GM04504 (cell line): ENCODE measurements at places on chromosomes 6 and 20.

DNA sequence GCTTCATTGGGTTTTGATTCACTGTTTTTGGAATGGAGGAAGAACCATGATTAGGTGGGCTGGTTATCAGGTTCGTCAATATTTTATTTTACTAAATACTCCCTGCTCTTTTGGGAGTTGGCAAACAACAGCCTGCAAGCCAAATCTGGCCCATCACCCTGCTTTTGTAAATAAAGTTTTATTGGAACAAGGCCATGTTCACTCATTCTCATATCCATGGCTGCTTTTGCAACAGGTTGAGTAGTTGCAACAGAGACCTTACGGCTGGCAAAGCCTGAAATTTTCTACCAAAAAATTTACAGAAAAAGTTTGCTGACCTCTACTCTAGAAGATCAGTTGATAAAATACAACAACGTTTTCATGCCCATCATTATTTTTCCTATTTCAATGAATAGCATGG is 45.1 kb downstream of the SYTL3 start:
- DNase-seq: no peak

- no peak for DNase-seq
Measured at GRCh38 chr20:62736407-62737071, 27.9 kb downstream of the NTSR1 start.

- no peak for DNase-seq
Measured at GRCh38 chr6:20192625-20193024, 19.6 kb downstream of the MBOAT1 start.

DNA sequence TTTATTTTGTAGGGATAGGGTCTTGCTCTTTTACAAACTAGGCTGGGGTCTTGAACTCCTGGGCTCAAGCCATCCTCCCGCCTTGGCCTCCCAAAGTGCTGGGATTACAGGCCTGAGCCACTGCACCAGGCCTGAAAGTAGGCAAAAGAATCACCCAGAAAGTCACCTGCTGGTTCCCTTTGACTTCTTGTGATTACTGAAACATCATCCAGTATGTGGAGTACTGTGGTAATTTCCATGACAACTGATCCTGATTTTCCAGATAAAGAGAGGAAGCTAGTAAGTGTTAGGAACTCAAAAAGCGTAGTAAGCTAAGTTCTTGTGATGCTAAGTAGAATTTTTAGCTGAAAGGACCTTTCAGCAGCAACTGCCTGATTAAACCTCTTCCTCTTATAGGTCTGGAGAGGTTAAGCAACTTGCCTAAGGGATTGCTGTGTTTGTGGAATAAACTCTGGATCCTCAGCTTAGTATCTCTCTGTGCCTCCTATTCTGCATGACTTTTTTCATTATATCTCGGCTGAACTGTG is 16.8 kb downstream of the RALY start:
- DNase-seq: no peak

- no peak for DNase-seq
Measured at GRCh38 chr6:108275976-108276375, 15.1 kb upstream of the SNX3 start.

DNA sequence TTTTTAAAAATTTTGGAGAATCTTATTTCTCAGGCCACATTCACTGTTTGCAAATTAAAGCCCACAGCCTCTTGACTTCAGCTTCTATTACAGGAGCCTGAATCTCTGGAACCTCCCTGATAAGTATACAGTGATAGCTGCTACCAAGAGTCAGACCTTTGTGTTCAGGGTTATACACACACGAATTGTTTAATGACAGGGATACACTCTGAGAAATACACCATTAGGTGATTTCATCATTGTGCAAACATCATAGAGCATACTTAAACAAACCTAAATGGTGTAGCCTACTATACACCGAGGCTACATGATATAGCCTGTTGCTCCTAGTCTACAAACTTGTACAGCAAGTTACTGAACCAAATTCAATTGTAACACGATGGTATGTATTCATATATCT is 473.9 kb downstream of the PKHD1 start:
- no peak for DNase-seq

DNA sequence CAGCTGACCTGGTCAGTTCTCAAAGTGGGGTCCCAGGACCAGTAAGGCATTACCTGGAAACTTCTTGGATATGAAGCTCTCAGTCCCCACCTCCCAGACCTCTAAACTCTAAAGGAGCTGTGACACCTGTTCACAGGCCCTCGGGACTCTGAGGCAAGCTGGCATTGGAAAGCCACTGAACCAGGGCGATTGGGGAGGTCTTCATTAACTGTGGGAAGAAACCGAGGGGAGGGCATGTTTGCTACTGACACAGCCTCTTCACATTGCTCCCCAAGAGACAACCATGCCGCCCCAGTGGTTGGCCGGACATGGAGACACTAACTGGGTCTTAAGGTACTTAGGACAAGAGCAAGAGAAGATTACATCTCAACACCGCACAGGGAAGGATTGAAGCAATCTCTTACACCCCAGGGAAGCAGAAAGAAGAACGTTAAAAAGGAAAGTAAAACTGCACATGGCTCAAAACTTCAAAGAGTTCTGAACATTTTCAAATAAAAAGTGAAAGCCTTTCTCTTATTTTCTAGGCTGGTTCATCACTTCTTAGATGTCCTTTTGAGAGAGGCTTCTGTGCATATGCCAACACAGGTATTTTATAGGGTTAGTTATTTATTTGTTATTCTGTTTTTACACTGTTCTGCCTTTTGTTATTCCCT is 210.0 kb upstream of the CST7 start:
- no peak for DNase-seq

- DNase-seq: no peak
Measured at GRCh38 chr20:46563170-46563859, 12.9 kb upstream of the OCSTAMP start.

GRCh38 chr20:60467078-60467477 is 508.9 kb downstream of the CDH26 start:
- no peak for DNase-seq

GRCh38 chr6:7252390-7252789 is 60.6 kb downstream of the SSR1 start:
- no peak for DNase-seq

GRCh38 chr6:143167224-143167623 is 106.5 kb downstream of the AIG1 start:
- no peak for DNase-seq

DNA sequence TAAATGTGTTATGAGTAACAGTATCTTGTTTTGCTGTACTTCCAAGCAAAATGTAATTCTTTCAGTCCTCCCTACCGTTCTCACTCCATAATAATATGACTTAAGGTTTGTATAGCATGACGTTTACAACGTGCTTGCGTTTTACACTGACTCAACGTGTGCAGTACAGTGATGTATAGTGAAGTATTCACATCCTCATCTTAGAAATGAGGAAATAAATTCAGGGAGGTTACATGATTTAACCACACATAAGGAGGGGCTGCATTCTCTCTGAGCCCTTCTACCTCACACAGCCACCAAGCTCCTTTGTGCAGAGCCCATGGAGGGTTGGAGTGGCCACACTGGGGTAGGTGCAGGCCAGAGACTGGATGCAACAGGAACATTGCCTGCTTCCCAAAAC is 164.5 kb downstream of the MTHFD1L start:
- DNase-seq: no peak

DNA sequence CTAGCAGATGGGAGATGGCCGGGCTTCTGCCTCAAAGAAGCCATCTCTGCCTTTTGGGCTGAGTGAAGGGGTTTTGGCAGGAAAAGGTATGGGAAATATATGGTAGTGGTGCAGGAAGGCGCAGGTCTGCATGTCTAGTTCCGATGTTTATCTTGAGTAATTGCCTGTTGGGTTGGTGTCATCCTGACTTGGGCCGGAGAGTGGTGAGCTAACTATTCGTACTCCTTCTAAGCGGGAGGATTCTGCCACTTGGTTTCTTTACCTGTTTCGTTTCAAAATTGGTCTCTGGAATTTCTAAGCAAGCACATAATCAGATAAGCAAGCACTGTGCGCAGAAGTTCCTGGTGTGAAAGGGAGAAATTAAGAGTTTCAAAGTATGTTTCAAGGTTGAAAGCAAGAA is 229.6 kb downstream of the SAMD5 start:
- no peak for DNase-seq

DNA sequence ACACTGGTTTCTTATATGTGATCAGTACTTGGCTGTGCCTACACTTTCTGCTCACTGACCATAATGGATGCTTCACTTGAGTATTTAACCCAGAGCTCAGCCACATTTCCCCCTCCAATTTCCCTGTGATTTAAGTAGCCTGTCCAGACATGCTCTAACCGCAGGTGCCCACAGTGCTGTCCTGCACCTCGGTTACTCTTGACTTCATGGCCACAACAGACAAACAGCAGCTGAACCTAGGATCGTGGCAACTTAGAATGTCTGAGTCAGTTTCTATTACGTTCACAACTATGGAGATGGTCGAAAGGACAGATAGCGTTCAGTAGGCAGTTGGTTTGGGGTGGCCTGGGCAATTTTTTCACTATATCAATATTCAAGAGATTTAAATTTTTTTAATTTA is 306.9 kb upstream of the SGK1 start:
- DNase-seq: no peak

- DNase-seq: no peak
Measured at GRCh38 chr6:153588330-153588729, 450.7 kb upstream of the OPRM1 start.

- no peak for DNase-seq
Measured at GRCh38 chr6:65004283-65004682, 702.7 kb downstream of the EYS start.

DNA sequence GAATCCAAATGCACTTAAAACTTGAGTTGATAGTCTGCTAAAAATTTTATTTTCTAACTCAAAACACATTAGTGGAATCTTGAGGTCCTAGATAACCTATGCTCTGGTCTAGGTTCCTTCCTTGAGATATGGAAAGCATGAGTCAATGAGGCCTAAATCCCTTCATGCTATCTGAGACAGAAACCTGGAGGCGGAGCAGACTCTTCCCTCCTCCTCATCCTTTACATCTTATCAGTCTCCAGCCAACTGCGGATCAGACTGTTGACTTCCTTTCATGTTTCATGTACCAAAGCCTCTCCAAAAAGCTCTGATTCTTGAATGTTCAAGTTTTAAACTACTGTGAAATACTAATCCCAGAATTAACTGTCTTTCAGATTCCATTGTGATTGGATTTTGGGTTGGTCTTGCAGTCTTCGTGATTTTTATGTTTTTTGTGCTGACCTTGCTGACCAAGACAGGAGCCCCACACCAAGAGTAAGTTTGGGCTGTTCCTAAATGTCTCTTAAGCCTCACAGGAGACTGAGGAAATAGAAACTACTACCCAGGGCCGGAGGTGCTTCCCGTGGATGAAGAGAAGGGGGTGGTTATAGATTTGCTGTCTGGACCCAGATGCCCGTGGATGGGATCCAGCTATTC is 29.1 kb downstream of the MRAP2 start:
- DNase-seq: no peak

DNA sequence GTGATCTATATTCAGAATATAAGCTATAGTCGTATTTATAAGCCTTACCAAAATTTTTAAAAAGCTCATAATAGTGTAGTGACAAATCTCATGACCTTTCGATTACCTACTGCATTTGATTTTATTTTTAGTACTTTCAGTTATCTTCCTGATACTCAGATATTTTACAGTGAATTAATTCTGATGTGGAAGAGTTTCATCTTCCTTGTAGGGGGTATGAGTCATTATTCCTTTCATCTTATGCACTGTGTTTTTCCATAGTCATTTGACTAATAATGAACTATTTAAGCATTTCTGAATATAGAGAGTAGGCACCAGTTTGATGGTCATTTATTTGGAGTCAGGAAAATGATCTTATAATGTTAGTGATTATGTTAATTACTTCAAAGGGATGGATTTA is 36.4 kb downstream of the HDGFL1 start:
- DNase-seq: no peak

GRCh38 chr6:129709196-129709768 is 695 bp downstream of the ARHGAP18 start:
- DNase-seq: no peak

GRCh38 chr6:140537834-140538705 is 1163.6 kb upstream of the CITED2 start:
- DNase-seq: peak; percentile 98

DNA sequence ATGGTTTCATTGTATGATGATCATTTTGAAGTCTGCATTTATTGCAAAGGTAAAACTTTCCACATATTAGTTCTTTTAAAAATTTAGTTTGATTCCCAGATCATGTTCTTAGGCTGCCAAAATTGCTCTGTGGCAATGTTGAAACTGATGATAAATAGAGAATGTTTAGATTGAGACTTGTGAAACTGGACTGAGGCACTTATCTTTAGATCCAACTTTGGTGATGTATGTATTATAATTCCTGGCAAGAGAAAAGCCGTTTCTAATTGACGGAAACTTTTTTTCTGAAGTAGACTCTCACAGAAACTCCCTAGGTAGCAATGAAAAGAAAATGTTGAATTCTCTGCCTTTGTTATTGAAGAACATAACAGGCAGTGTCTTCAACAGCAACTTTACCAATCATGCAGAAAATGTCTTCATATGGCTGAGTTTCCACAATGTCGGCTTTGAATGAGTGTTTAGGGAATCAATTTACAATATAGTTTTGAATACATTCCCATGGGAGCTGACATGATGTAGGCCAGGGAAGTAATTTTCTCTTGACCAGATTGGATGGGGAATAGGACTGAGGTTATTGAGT is 456.2 kb downstream of the CD109 start:
- no peak for DNase-seq

GRCh38 chr6:133093956-133094355 is 147.2 kb upstream of the EYA4 start:
- no peak for DNase-seq

- DNase-seq: no peak
Measured at GRCh38 chr6:157487110-157487773, 106.3 kb downstream of the ZDHHC14 start.

- DNase-seq: no peak
Measured at GRCh38 chr6:49072146-49072545, 390.9 kb downstream of the MMUT start.

DNA sequence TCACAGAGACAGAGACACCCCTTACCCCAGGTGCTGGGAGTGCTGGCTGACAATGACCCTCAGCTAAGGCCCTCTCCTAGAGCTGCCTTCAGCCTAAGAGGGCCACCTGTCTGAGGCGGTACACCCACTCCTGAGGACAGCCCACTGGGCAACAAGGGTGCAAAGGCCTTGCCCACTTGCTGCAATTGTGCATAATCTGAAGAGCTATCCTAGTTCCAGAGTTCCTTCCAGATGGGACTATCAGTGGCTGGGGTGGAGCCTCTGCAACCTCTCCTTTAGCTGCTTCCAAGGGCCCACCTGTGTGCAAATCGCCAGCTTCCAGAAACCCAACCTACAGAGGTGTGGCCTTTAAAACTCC is 87.5 kb downstream of the PREX1 start:
- DNase-seq: no peak

DNA sequence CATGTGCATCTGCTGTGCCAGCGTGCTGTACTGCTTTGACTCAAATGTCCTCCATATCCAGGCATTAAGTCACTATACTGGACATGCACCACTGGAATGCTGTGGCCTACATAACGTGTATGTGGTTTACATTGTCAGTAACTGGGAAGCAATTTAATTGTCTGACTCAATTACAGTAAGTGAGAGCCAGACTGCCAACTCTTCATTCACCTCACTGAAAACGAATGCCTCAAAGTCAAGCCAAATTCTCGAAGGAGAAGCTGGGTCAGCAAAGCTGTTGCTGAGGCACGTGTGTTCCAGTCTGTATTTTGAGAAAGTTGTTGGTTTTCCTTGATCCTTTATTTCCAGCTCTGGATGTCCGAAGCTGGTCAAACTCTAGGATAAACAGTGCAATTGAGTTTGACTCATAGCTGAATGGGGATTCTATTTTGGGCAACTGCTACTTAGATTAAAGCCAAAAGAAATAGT is 534.3 kb downstream of the COL12A1 start:
- peak; percentile 90 for DNase-seq

- DNase-seq: peak; percentile 70
Measured at GRCh38 chr6:87756858-87757257, 54.8 kb upstream of the AKIRIN2 start.
